ENCODE measurements at places on chromosomes 7 and 10.
A peak's percentile ranks its signal among the peaks of the same experiment; 100 is the strongest.

DNA sequence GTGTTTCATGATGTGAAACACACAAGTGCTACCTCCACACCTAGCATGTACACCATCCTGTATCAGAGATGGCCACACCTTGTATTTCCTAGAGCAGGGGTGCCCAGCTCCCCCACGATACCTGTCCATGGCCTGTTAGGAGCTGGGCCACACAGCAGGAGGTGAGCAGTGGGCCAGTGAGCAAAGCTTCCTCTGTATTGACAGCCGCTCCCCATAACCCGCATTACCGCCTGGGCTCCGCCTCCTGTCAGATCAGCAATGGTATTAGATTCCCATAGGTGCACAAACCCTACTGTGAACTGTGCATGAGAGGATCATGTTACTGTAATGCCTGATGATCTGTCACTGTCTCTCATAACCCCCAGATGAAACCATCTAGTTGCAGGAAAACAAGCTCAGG, 145.6 kb upstream of the RNF32 start:
- DNase-seq = no peak

DNA sequence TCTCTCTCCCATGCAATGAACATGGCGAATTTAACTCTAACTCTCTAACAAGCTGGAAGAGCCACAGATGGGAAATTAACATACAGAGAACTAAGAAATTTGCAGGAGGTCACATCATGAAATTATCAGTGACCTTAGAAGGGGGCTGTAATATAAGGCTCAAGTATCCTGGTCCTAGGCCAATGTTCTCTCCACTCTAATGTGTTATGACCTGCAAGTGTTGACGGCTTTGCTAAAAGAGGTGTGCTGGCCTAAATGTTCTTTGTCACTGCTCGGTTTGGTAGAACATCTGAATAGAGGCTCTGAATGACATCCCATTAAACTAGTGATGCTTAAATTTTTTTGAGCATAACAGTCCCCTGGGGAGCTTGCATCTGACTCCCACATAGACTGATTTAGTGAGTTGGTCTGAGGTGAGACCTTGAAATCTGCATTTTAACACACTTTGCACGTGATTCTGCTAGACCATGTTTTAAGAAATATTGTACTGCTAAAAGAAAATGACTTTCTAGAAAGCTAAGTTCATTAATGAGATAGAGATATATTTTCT, 129.3 kb downstream of the GFRA1 start:
- DNase-seq = no peak

DNA sequence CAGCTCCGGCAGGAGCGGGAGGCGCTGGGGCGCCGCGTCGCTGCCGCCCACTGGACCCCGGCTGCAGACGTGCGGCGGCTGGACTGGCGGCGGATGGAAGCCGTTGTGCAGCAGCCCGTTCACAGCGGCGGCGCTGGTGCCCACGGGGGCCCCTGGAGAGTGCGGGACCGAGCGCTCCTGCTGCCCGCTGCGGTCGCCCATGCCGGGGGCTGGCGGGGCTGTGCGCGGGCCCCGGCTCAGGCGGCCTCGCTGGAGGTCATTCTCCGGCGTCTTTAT, 413 bp downstream of the PANK1 start:
- DNase-seq = peak; percentile 38

- no peak for DNase-seq
Measured at GRCh38 chr10:71295641-71296040, 23.4 kb upstream of the SLC29A3 start.

GRCh38 chr7:150997075-150997511, 6.3 kb downstream of the NOS3 start:
- no peak for DNase-seq

DNA sequence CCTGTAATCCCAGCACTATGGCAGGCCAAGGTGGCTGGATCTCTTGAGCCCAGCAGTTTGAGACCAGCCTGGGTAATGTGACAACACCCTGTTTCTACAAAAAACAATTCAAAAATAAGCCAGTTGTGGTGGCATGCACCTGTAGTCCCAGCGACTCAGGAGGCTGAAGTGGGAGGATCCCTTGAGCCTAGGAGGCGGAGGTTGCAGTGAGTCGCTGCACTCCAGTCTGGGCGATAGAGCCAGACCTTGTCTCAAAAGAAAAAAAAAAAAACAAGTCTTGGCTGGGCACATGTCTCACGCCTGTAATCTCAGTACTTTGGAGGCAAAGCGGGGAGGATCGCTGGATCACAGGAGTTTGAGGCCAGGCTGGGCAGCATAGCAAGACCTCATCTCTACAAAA, 74.6 kb upstream of the PDSS1 start:
- no peak for DNase-seq

- no peak for DNase-seq
Measured at GRCh38 chr7:80278737-80279136, 144.1 kb downstream of the GNAI1 start.

DNA sequence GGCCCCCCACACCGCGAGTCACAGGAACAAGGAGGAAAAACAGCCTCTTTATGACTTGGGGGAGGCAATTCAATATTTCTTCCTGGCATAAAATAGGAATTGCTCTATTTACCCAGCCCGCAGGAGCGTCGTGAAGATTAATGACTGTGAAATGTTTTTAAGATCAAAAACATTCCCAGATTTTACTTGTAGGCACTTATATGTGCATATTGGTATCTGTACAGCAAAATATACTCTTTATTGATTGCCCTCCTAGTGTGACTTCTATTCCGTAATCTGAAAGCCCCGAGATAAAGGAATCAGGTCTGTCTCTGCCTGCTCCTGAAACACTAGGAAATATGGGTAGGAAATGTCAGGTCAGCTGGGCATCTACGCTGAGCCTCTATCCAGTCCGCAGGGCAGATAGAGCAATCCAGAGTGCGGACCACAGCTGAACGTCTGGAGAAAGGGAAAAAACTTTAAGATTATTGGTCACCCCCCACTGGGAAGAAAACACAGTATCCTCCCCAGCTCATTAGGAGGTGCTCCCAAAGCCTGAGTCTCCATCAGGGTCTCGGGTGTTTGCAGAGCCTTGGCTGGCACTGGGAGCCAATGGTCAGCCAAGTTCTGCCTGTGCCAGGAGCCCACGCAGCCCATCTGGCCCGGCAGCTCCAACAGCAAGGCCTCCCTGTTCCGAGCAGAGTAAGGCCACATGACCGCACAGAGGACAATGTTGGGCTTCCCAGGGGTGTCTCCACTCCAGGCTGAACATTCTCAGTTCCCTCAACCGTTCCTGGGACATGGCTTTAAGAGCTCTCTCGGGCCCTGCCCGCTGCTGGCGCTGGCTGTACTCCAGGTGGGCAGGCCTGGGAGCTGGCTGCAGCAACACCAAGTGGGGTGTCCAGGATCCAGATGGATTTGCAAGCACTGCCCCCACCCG, 7.7 kb downstream of the CTBP2 start:
- DNase-seq = peak; percentile 24

DNA sequence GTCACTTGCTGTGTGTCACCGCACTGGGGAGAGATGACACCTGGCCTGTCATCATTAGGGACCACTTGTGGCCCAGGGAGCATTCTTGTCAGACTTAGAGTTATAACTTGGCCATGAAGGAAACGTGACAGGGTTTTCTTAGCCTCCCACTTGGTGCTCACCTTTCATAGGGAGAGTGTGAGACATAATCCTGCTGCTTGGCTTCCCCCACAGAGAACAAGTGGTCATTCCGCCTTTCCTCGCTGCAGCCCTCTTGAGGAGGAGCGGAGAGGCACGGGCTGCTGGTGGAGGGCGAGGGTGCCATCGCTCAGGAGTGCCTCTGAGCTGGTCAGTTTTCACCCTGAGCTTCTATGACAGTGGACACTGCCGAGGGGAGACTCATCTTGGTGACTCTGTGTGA, 125.0 kb upstream of the GJD4 start:
- no peak for DNase-seq

DNA sequence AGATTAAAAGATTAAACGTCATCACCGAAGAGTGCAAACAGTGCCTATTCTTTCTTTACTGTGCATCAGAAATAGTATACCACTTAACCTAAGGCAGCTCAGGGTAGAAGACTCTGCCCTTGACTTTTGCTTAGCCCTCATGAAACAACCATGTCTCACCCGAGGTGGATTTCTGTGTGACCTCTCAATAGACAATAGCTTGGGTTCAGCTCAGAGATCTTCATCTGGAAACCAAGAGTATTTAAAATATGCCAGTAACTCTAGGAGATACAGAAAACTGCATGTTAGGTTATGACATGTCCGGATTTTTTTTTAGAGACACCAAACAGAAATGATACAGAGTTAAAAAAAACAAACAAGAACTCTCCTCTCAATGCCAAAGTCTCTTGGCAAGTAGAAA, 75.8 kb downstream of the JAZF1 start:
- peak; percentile 21 for DNase-seq

DNA sequence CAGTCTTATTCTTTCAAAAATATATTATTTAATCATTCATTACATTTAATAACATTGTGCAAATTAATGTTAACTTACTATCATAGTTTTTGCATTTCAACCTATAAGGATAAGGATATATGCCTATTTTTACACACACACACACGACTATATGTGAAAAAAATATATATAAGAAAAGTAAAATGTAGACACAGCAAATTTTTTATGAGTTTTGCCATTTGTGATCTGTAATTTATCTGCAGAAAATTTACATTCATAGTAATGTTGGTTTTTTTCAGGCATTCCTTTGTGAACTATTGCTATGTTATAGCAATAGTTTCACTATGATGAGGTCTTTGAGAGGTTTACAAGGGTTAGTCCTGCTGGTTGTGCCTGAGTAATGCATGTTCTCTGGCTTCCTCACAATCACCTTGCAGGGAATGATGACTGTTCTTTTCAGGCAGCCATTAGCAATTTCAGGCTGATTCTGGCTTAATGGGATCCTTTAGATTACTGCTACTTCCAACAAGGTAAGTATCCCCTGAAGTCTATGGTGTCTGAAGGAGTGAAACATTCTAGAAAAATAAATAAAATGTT, 183.7 kb upstream of the CDK1 start:
- DNase-seq = no peak

DNA sequence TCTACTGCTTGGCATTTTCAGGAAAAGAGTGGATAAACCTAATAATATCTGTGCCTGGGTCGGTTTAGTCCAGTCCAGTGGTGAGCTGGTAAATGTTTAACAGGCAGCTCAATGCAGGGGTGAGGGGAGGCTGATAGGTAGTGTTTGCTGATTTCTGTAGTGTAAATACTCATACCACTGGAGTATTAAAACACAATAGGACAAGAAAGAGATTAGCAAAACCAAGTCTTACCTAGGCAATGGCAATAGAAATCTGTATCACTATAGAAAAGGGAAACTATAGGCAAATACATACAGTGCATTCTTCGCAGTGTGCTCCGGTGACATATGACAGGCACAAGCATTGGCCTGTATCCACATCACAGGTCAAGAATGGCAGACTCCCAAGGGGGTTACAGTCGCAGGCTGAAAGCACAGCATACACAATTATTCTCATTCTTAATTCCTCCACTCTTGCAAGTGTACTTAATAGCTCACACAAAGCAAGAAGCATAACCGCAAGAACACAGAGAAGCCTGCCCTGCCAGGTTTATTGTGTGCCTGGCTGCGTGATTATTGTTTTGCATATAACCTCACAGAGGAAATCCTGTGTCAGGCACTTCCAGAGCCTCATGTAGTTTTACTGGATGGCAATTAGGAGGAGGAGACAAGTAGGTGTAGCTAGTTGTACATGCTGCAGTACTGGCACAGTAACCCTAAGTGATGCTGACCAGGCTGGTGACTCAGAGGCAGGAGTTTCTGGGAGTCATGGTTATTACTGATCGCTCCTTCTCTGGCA, 35.0 kb downstream of the LAMB4 start:
- DNase-seq = peak; percentile 3

GRCh38 chr10:4024516-4025245, 239.7 kb upstream of the KLF6 start:
- DNase-seq = no peak
